ENCODE measurements at places on chromosomes 1 and 21.

GRCh38 chr1:161285113-161285512 is 24.7 kb downstream of the MPZ start:
- no peak for DNase-seq

GRCh38 chr1:239058190-239058589 is 328.2 kb upstream of the CHRM3 start:
- no peak for DNase-seq

DNA sequence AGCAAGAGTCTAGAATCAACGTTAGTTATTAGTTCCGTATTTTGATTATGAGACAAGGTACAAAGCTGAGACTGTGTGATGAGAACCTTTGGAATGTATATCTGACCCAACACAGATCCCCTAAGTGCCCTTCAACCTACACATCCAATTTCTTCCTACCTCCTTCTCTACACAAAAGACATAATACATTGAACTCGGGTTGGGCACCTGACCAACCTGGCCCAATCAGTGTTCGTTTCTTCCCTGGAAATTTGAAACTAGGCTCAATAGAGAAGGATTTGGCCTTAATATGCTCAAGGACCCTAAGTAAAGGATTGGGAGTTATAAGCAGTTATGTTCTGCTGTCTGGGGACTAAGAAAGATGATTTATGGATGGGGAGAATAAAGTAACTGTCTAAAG is 12.1 kb downstream of the ITSN1 start:
- DNase-seq, result no peak

- no peak for DNase-seq
These were observed 47.8 kb downstream of the GIPC2 start for GRCh38 chr1:78093560-78093959.

DNA sequence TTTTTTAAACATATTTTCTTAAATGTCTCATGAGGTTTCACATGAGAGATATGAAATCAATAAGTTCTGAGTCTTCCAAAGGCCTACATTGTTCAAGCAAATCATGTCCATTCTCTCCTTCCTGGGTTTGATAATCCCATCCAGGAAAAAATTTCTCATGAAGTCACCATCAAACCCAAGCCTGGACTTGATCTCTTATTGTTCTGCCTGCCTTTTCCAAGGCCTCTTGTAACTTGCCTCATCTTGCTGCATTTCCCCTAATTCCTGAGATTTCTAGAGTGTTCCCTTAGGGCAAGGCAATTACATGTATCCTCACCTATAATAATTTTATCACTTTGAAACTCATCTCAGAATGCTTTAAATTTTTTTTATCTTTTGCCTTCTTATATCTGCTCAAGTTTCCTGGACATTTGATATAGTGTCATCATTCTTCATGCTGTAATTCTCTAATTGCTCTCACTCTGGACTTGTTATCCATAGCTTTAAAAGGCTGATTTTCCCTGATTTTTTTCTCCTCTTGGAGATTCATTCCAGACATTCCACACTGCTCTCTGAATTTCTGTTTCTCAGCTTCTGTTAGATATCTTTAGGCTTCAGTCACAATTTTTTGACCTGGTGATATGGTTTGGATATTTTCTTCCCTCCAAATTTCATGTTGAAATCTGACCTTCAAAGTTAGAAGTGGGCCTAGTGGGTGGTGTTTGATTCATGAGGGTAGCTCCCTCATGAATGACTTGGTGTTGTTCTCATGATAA is 126.4 kb downstream of the LRRC7 start:
- no peak for DNase-seq

DNA sequence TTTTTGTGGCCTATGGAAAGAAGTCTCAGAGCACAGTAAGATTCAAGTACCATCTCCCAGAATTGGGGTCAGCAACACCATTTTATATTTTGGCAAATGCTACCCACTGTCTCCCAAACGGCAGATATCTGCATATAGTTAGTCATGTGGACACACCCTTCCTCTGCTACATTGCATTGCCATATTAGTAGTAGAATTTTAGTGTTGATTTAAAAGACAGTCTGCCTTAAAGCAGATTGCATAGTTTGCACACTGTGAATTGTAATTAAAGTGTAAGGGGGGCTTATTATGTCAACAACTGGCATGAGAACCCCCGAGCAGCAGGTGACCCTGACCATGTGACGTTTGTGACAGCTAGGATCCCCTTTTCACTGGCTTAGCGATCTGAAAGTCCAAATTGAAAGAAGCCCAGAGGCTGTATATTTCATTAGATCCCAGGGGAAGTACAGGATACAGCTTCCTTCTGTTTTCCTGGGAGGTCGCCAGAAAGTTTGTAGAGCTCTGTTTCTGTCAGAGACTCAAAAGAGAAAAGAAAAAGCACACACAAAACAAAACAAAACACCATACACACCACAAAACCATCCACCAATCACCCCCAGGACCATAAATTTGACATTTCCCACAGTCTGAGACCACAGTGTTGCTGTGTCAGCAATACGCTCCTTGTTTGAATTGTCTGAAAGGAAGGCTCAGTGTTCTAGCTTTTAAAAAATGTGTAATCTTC is 172.4 kb downstream of the NFIA start:
- DNase-seq, result no peak

DNA sequence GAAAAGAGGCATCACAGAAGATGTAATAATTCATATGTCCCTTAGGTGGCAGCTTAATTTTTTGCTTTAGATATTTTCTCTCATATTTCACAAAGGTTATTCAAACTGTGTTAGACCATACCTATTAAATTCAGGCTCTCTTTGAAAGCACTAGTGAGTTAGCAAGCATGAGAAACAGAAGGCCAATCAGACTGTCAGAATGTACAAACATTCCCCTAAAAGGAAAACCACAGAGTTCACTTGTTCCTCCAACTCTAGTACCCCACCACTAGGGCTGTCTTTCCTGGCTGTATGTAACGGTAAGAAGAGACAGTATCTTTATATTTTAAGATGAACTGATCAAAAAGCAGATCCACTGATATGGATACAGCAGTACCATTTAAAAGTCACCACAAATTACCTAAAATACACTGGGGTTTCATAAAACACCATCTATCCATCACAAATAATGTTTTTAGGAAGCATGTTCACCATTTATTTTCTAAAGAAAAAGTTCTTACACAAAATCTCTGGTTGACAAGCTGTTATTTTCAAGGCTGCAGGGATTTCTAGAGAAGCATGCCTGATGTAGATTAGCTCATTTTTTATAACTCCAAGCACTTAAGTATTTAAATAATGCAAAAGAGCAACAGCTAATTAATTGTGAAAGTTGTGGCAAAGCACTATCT is 1.8 kb downstream of the ARPC5 start:
- DNase-seq, result peak; percentile 83

DNA sequence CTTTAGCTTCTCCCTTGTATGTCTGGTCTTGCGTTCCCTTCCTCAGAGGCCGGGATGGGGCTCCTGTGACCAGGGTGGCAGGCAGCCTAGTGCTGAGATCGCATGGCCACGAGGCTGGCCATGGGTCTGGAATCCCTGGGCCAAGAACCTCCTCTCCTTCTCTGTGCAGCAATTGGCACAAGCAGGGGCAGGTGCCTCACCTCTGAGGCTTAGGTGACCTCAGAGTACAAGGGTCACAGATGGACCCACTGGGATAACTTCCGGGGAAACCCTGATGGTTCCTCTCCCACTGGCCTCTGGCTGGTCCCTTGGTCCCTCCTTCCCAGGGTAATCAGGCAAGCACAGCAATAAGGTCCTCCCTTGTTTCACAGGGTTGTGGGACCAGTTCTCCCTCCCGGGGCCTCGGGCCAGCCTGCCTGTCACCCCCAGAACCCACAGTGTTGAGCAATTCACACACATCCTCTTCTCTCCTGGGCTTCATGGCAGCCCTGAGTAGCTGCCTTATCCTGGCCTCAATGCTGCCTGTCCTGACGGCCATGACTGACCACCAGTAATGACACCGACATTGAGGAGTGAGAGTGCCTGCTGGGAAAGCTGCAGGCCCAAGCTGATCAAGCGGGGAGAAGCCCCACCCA is 38.6 kb downstream of the BMP8A start:
- DNase-seq, result no peak

GRCh38 chr21:41497008-41497407 is 10.9 kb downstream of the TMPRSS2 start:
- no peak for DNase-seq

GRCh38 chr1:1614204-1614953 is 921 bp upstream of the MIB2 start:
- DNase-seq, result peak; percentile 12

- no peak for DNase-seq
These were observed 46.4 kb downstream of the NUAK2 start for GRCh38 chr1:205275133-205275532.

- DNase-seq, result no peak
These were observed 76.3 kb downstream of the LRRC53 start for GRCh38 chr1:74436078-74436477.

- DNase-seq, result no peak
These were observed 395.9 kb upstream of the CAMK1G start for GRCh38 chr1:209187589-209187988.

DNA sequence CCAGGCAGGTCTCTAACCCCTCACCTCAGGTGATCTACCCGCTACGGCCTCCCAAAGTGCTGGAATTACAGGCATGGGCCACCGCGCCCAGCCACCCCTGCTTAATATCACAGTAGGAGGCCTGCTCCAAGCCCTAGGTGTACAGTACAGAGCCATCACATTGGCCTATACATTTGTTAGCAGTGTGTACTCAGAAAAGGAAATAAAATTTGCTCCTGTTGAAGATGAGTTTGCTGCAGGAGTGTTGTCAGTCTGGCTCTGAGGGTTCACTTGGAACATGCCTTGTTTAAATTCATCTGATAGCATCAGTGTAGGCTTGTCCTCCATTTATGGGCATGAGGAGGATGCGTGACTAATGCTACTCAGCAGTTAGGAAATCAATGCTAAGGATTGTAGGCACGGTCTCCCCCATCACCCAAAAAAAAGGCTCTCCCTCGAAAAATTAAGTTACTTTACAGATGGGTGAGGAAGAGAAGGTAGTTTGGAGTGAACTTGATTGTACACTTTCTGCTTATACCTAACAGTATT is 4.6 kb upstream of the ENAH start:
- DNase-seq, result peak; percentile 74

Data from AG04449 (cell line).